Right lobe of liver (tissue), 6 donors: ENCODE measurements at places on chromosomes 16 and 17.

- no peak for DNase-seq
Measured at GRCh38 chr16:22727285-22728166, 86.4 kb upstream of the HS3ST2 start.

DNA sequence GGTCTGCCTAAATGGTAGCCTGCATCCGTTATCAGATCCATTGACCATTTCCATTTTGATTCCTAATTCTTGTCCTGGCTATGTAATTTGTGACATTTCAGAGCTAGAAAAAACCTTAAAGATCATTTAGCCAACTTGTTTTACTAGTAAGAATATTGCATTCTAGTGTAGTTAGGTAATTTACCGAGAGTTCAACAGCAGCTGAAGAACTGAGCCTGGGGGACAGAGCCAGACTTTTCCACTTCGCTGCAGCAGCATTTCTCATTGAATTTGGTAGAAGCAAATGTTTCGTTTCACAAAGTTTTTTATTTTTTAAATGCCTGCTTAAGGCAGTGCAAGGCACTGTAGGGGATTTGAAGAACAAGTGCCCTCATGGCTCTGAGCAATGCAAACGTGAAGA, 59.2 kb upstream of the MARCHF10 start:
- DNase-seq = no peak

DNA sequence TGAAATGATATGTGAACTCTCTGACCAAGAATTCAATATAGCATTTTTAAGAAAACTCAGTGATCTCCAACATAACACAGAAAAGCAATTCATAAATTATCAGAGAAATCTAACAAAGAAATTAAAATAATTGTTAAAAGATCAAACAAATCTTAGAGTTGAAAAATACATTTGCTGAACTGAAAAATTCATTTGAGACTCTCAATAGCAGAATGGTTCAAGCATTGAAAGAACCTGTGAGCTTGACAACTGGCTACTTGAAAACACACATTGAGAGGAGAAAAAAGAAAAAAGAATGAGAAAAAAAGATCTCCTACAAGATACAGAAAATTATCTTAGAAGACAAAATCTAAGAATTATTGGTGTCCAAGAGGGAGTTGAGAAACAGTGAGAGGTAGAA, 203.5 kb downstream of the CEP112 start:
- no peak for DNase-seq

GRCh38 chr16:49269201-49269600, 12.4 kb downstream of the CBLN1 start:
- no peak for DNase-seq

DNA sequence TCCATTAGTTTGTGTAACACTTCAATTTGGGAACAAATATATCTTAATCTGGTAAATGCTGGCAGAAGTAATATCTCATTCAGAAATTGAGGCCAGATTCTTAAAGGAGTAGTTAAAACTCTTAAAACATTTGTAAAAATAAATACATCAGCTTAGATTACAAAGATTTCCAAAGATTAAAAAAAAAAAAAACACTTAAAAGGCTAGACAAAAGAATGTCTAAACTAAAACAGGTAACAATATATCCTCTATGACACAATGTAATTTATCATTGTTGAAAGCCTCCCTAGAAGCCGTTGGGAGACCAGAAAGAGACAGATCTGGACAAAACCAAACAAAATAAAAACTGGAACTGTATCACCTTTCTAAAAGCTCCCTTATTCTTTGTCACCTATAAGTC, 3.5 kb downstream of the GPATCH8 start:
- no peak for DNase-seq

DNA sequence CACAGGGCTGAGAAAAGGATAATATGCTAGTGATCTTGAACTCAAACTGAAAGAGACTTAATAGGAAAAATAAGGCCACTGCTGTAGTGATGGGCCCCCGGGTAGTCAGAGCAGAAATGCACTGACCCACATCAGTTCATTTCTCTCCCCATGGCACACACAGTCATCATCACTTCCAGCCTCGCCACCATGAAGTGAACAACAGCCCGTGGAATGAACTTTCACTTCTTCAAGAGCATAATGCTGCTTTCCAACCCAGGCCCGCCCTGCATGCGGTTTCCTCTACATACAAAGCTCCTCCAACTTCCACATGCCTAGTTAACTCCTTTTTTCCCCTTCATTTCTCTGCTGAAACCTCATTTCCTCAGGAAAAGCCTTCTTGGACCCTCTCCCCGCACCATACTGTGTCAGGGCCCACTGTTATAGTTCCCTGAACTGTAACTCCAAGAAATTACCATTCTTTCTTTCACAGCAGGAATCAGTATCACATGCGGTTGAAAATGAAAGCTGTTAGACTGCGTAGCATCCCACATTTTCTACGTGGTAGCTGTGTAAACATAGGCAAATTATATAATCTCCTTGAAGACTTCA, 65.8 kb upstream of the SMIM36 start:
- peak; percentile 37 for DNase-seq

- no peak for DNase-seq
Measured at GRCh38 chr17:55237841-55238178, 26.9 kb upstream of the HLF start.

- no peak for DNase-seq
Measured at GRCh38 chr17:71111460-71111859, 942.1 kb downstream of the KCNJ2 start.

- no peak for DNase-seq
Measured at GRCh38 chr16:61820398-61820797, 215.8 kb downstream of the CDH8 start.

DNA sequence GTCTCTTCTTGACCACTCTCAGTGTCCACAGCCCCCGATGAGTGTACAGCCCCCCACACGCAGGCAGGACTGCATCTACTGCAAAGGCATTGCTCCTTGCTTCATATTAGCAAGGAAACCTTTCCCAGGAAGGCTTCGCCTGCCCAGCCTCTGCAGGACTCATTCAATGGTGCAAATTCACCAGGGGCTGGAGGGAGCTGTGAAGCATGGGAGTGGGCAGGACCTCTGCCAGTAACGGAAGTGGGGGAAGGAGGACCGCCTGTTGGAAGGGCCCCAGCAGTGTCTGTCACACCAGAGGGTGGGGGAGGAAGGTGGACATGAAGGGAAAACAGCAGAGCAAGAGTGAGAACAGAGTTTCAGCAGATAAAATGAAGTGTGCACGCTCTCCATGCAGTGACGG, 2.5 kb downstream of the SPATA33 start:
- no peak for DNase-seq

GRCh38 chr17:47812146-47812920, 9.3 kb downstream of the OSBPL7 start:
- DNase-seq = peak; percentile 14

DNA sequence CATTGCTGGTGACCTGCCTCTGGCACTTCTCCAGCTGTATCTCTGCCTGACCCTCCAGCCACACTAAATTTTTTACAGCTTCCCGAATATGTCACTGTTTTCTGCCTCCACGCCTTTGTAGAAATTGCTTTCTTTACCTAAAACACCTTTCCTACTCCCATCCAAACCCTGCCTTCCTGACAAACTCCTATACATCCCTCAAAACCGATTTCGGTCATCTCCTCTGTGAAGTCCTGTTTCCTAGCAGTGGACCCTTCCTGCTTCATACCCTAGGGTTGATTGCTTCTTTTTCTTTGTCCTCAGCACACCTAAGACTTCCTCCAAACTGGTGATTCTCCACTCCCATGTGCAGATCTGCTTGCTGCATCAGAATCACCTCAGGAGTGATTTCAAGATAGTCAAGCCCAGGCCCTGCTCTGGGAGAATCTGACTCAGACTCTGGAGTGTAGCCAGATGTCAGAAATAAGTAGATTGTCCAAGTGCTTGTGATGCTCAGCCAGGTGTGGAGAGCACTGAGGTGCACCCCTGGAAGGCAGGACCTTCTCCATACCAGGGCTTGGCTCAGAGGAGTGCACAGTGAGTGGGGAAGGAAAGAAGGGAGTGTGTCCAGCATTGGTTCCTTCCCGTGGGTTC, 184.2 kb downstream of the COPRS start:
- no peak for DNase-seq

GRCh38 chr16:51509336-51509735, 358.3 kb upstream of the SALL1 start:
- no peak for DNase-seq

DNA sequence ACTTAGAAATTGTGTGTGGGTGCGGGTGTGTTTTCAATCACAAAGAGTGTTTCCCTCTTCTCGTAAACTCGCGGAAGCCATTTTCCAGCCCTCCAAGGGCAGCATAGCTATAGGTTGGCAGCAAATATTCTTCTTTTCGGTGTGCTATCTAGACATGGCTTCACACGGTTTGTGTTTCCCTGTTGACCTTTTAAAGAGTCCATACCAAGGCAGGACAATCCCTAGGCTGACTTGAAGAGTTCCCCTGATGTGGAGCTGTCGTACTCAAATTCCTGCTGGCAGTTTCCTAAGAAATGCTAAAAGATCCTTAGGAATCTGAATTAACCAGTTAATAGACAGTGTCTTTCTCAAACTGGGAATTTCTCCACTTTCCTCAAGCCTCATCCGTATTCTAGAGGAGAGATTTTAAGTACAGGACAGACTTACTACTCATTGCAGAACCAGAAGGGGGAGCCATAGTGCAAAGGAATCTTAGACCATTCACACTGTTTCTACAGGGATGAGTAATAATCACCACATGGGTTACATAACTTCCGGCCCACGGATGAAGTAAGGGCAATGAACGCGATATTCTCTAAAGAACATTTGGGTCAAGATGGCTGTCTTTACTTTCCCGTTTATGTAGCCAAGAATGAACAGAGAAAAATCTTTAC, 288.6 kb upstream of the ELAC2 start:
- DNase-seq = no peak

DNA sequence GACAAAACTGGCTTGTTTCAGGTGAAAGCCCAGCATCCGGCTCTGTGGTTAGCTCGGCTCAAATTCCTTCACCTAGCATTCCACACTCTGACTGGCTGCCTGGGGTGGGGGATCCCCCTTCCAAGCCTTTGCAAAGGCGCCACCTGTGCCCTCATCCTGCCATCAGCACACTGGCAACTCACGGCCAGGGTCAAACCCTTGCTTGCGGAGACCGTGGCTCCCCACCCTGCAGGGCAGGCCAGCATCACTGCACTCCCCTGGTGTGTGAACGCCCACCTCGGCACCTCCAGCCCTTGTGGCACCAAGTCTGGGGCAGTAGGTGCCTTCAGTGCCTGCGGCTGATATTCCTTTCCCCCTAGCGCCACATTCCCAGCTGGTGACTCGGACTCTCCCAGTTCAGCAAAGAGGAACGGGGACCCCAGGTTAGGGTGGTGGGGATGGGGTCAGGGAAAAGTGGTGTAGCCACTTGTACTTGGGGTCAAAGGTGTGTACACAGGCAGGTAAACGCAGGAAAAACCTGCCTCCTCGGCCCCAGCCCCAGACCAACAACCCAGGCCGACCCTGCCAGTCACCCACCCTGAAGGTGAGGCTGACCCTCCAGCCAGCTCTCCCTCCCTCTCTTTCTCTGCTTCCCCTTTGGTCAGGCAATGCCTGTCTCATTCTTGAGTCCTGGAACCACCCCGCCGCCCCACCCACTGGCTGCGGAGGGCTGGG, 1.1 kb downstream of the FLII start:
- no peak for DNase-seq

DNA sequence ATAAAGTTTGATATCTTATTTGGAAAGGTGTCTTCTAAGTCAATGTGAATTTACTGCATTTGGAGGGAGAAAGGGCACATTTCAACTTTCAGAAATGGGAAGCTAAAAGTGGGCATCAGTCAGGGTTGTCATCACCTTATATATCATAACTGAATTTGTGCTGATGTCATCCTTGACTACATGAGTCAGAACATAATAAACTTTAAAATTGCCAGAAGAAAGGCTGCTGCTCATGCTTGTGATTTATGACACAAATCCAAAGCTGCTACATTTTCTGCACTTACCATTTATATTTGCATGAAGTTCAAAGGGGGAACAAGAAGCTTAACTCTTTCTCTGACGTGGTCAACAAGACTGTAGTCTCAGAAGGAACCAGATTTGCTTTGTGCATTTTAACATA, 196.6 kb downstream of the UTP18 start:
- no peak for DNase-seq

DNA sequence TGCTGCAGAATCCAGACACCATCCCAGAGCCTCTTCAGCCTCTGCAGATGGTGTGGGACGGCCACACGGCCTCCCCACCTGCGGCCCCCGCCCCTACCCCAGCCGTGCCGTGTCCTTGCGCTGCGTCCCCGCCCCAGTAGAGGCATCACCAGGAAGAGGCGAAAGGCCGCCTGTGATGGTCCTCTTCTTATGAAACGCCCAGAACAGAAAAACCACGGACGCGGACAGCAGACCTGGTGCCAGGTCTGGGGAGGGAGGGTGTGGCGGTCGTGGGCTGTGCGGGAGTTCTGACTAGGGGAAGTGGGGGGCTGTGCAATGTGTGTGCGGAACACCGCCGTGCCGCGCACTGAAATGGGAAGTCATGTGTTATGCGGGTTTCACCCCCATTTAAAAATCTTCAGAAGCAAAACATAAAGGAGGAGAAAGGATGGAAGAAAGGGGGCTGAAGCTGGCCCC, 25.5 kb downstream of the ACSF3 start:
- peak; percentile 45 for DNase-seq

DNA sequence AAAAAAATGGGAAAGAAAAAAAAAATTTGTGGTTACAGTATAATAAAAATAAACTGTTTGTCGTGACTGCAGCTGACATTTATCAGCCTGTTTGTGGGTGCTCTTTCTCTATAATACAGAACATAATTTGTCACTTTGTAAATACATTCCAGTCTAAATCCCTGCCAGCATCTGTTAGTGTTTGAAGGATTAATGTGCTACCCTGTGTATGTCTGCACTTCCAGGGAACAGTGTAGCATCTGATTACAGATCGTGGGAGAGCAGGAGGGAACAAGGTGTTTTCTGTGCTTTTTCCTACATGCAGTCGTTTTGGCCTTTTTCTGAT, 265.1 kb downstream of the WWOX start:
- DNase-seq = no peak
